ENCODE measurements at places on chromosomes 6 and 20.
A peak's percentile ranks its signal among the peaks of the same experiment; 100 is the strongest.

GRCh38 chr6:78614961-78615360, 252.4 kb upstream of the IRAK1BP1 start:
- DNase-seq: no peak

DNA sequence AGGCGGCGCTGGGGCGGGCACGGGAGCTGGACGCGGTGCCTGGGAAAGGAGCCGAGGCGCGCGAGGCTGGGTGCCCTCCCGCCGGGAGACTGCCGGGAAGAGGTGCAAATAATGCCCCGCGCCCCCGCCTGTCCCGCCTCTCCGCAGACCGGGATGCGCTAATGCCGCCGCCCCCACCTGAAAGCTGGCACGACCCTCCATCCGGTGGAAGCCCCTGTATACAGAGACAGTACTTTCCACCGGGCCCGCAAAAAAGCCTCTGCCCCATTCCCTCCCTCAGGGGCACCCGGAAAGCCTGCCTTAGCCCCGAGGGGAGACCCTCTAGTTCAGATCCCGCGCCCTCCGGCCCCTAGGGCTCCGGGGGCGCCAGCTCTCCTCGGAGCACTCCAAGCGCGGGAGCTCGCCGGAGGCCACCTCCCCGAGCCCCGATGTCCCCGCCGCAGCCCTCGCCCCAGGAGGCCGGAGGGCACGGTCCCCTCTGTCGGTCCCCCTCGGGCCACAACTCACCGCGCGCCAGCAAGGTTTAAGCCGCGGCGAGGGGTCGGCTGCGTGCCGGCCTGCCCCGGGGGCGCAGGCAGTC, 1.2 kb downstream of the GRM4 start:
- DNase-seq: no peak

DNA sequence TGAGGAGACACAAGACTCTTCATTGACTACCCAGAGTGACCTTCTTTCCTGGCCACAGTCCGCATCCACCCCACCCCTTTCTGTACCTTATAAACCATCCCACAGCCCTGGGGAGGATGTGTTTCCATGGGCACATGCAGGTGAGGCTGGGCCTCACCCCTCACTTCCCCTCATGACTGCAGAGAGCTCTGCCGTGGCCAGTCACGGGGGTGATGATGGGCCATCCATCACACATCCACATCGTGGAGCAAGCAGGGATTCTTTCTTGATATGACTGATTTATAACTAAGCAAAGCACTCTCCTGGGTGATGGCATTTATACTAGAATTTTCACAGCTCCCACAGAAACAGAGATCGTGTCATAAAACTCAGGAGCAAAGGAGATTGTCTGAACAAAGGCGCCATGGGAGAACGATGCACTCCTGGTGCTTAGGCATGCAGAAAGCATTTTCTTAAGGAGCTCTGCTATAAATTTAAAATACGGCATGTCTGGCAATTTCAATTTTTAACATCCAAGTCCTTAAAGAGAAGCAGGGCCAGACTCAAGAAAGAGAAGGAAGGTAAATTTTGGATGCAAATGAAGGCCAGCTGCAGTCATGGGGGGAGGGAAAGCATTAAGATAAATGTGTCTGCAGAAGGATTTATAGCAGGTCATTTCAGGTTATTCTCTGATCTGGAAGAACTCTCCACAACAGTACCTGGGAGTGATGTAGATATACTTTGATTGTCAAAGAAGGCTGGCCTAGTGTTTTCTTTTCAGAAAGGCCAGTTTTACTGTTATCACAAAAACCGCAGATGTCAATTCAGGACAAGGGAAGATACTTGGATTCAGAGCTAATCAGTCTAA, 777.0 kb downstream of the C6orf118 start:
- DNase-seq: no peak

DNA sequence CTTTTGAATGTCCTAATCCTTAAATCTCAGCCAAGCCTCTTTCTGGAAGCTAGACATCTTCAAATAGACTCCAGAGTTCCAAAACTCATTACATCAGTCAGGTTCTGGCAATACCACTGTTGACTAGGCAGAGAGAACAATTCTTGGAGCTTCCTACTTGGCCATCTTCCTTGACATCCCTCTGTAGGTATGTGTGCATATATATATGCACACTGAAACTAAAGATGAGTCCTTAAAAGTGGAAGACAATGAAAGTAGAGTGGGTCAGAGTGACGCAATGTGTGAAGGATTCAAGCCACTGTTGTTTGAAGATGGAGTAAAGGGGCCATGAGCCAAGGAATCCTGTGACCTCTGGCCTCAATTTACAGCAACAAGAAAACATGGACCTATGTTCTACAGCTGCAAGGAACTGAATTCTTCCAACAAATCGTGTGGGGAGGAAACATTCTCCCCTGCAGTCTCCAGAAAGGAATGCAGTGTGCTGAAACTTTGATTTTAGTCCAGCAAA, 18.7 kb upstream of the DUSP22 start:
- DNase-seq: no peak

GRCh38 chr20:24961384-24962181, 12.5 kb downstream of the CST7 start:
- no peak for DNase-seq

DNA sequence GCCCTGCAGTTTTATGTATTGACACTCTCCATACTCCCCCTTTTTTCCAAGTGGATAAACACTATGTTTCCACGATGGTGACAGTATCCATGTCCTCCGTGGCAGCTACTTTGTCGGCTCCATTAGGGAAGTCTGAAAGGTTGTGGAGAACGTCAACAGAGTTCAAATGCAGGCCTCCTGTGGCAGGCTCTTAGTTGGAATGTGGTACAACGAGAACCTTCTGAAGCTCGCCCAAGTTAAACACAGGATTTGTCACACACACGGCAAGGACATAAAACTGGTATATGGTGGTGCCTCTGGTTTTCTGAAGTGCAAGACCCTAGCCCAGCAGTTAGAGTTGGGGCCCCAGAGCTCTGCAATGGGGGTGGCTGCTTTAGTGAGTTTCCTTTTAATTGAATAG, 187.0 kb upstream of the TAB2 start:
- DNase-seq: no peak

DNA sequence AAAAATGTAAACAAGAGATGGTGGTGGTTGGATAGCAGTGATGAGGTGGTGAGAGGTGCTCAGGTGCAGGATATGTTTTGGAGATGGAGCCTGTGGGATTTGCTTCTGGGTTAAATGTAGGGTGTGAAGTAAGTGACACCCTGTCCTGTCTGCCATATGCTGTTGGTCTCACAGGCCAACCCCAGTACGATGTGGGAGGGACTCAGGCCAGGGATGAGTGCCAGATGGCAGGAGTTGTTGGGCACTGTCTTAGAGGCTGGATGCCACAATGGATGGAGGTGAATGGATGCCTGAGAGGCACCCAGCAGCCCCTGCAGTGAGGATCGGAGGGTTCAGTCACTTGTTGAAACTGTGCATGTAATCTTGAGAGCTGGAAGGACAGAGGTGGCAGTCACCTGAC, 259.3 kb downstream of the NRN1 start:
- no peak for DNase-seq

DNA sequence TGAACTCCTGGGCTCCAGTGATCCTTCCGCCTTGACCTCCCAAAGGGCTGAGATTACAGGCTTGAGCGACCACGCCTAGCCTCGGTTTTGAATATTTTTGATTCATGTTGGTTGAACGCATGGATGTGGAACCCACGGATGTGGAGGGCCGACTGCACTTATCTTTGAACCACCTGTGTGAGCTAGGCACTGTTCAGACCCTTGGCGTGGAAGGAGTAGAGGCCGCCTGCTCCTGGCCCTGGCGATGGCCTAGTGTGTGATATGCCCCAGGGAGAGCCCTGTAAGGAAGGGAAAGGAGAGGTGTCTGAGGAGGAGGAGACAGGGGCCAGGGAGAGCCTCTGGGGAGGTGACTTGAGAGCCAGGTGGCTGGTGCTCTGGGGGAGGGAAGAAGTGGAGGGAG, 64.3 kb downstream of the BCAS4 start:
- no peak for DNase-seq

DNA sequence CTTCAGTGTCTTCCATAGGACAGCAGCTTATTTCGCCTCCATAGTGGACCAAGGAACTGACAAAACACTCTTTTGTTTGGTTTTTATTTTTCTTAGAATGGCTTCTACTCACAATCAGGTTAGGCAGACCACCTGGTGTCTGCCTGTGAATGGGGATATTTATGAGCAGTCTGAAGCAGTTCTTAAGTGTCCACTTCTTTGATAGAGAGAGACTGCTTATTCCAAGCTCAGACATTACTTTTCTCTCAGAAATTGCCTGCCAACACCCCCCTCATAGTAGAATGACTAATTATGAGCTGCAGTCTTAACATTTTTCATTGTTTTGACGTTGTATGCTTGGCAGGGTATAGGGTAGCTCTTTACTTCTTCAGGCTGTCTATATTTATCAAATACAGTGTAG, 174.7 kb downstream of the ZFAND3 start:
- no peak for DNase-seq

DNA sequence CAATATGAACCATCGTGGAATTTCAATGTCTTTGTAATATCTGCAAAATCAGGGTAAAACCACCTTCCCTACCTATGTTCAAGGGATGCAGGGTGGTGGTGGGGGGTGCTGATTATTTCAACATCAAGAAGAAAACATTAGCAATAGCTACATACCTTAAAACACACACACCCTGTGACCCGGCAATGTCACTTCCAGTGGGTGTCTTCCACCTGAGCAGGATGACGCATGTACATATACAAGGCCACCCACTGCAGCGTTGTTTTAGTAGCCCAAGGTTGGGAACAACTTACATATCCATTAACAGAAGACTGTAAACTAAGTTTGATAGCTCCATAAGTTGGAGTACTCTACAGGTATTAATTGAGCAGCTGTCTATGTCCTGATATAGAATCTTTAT, 62.6 kb upstream of the SIRPG start:
- DNase-seq: no peak

DNA sequence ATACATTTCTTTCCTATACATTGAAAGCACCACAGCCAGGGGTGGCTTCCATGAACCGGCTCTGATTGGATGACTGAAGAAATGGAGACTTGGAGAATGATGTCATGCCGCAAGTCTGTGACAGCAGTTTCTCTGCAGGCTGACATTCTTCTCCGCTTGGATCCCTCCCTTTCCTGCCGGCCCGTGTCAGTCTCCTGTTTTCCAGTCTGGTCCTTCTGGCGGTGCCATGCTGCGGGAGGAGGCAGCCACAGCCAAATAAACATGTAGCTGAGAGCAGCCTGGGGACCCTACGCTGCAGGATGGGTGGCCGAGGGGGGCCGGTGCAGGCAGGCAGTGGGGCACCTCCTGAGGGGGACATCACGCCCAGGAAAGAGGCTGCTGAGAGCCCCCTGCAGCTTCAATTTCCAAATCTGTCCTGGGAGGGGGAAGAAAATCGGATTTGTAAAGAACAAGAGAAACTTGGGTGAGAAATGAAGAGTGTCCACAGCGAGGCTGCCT, 178.0 kb downstream of the TAF4 start:
- DNase-seq: no peak

- no peak for DNase-seq
These were observed 24.0 kb downstream of the ADA start for GRCh38 chr20:44627364-44628010.

DNA sequence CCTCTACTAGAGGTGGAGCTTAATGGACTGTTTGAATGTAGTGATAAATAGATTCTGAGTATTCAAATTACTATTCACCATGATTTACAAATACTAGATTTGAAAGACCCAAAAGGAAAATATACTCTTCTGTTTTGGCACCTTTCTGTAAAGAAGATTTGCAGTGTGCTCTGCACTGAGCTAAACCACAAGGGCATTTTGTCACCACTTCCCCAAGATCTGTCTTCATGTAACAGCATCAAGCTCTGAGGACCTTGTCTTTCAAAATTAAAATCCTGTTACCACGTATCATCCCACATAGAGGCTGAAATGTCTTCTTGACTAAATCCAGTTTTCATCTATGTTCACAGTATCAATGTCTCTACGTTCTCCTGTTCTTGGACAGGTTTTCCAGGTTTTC, 3.3 kb upstream of the PGK2 start:
- DNase-seq: no peak

DNA sequence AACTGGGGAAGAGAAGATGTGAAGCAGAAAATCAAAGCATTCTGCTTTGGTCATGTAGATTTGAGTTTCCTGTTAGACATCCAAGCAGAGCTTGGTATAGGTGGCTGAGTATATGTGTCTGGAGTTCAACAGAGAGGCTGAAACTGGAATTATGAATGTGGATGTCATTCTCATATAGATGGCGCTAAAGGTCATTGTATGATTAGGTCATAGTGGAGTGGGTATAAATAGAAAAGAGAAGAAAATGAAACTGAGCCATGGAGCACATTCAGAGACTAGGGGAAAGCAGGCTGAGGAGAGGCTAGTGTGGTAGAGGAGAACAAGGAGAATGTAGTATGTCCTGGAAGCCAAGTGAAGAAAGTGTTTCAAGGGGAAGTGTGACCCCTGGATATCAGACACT, 295.6 kb upstream of the PLN start:
- no peak for DNase-seq

GRCh38 chr6:13190376-13190775, 138.0 kb downstream of the TBC1D7 start:
- no peak for DNase-seq

DNA sequence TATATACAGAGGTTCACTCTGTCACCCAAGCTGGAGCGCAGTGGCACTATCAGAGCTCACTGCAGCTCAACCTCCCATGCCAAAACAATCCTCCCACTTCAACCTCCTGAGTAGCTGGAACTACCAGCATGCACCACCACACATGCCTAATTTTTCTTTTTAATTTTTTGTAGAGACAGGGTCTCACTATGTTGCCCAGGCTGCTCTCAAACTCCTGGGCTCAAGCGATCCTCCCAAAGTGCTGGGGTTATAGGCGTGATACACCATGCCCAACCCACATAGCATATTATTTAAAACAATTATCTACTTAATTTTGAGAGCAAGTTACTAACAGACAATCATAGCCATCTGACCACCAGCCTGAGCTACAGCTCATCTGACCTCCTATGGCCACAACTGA, 459.9 kb upstream of the JARID2 start:
- DNase-seq: no peak

DNA sequence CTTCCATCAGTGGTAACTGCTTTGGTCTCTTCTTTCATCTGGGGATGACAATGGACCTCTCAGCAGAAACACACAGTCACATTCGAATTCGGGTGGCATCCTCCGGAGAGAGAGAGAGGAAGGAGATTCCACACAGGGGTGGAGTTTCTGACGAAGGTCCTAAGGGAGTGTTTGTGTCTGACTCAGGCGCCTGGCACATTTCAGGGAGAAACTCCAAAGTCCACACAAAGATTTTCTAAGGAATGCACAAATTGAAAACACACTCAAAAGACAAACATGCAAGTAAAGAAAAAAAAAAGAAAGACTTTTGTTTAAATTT, 6.1 kb downstream of the EDN1 start:
- no peak for DNase-seq

GRCh38 chr6:158031381-158032353, 50.0 kb downstream of the SYNJ2 start:
- peak; percentile 74 for DNase-seq

DNA sequence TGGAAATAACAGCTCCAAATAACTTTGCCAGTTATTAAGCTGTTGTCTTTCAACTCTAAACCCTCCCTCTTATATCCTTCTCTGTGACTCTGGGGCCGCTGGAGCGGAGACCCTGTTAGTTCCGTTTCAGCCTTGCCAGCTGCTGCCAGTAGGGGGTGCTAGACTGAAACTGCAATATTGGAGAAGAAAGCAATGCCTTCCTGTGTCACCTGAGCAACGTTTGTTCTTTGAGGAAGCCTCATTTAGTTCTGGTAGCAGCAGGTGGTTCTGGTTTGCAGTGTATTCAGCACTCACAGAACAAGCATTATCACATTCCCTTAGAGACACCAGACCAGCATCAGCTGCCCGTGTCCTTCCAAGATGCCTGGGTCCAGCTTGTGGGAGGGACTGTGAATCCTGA, 22.9 kb upstream of the JAG1 start:
- peak; percentile 17 for DNase-seq

GRCh38 chr6:40899684-40900155, 139.3 kb downstream of the UNC5CL start:
- no peak for DNase-seq
